ENCODE measurements at places on chromosomes 11 and 22. TPM values are rescaled to one million over a fixed set of nuclear protein-coding genes. Genes with fewer than 3 reads are reported as not detected.

The MRPL17 gene
- 69.2 TPM for total RNA-seq

The RIC3 gene
- total RNA-seq, result 9.4 TPM

The MPZL2 gene
- 11.7 TPM for total RNA-seq

The CBY1 gene
- 11.6 TPM for total RNA-seq

The ZP1 gene
- total RNA-seq, result 0.34 TPM

The MMP13 gene
- not detected for total RNA-seq

DNA sequence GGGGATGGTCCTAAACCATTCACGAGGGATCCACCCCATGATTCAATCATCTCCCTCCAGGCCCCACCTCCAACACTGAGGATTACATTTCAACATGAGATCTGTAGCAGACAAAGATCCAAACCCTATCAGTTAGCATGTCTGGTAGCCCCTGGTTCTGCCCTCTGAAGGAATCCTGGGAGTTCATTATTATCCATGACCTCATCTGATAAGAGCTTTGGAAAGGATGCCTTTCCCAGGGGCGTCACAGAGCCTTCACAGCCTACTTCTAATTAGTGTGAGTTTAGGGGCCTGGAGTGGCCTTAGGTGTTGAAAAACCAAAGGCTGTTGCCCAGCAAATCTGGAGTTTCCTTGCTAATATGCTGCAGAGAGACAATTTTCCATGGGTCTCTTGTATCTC, 8.6 kb upstream of the EIF3M start:
- no peak for DNase-seq

DNA sequence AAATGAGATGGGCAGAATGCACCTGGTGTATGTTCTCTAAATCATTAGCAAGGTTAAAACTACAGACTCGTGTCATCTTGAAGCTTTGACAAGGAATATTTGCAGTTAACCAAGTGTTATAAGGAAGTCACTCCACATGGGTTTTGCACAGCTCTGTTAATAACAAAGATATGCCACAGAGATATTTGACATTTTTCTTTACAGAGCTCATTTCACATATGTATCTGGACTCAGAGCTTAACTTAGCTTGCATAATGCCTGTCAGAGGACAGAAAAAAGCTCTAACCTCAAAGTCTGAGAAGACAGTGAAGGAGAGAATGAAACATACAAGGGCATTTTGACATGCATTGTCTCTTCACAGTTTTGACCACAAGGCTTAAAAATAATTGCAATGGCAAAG, 105.5 kb downstream of the C11orf87 start:
- DNase-seq, result no peak

DNA sequence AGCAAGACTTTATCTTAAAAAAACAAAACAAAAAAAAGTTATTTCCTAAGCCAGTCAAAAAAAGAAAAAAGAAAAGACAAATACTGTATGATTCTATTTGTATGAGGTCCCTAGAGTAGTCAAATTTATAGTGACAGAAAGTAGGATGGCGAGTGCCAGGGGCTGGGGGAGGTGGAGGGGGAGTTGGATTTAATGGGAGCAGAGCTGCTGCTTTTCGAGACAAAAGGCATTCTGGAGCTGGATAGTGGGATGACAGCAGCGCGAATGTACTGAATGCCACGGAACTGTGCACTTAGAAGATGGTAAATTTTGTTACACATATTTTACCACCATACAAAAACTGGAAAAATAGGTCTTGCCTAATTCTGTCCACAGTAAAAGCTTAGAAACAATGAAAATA, 17.8 kb upstream of the SYT8 start:
- no peak for DNase-seq

DNA sequence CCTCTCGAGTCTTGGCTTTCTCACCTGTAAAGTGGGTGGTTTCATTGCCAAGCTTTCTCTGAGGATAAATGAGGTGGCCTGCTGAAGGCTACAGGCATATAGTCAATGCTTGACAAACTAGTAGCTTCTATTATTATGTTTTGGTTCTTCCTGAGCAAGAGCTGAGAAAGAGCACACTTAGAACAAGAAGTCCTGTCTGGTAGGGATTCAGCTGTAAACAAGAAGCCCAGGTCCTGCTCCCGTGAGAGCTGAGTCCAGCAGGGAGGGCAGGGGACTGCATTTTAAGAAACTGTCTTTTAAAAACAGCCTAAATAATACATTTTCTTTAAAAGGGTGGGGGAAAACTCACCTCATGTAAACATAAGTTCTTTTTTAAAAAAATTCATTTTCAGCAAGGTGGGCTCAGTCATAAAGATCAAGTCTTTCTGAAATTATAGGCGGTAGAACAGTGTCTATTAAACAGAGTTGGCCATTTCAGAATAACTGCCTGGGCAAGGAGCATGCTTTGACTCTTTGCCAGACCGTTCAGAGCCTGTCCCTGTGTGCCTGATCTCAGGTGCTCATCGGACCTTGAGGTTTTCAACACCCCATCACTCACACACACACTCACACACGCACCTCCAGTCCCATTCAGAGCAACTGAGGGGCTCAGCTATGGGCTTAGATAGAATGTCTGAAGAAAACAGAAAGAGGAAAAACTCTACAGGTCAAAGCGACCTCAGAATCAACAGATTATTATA, 29.2 kb upstream of the MYO18B start:
- no peak for DNase-seq

DNA sequence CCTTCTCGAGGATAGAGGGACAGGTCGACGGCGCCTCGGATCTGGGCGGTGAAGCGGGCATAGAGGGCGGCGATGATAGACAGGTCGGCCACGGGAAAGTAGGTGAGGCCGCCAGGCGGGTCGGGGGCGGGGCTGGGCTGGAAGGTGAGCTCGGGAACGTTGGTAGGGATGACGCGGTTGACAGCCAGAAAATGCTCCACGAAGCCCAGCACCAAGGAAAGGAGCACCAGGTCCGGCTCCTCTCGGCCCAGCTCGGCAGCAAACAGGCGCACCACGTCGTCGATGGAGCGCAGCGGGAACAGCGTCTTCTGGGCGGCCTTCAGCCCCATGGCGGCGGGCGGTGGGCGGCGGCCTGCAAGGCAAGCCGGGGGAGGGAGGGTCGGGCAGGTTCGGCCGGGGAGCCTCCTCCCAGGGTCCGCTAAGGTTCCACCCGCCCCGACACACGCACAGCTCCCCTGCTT, 540 bp downstream of the MEN1 start:
- DNase-seq, result peak; percentile 28

- peak; percentile 29 for DNase-seq
Measured at GRCh38 chr22:40487663-40488249, 117.4 kb downstream of the SGSM3 start.

- DNase-seq, result no peak
Measured at GRCh38 chr11:134659882-134660281, 247.8 kb upstream of the B3GAT1 start.

DNA sequence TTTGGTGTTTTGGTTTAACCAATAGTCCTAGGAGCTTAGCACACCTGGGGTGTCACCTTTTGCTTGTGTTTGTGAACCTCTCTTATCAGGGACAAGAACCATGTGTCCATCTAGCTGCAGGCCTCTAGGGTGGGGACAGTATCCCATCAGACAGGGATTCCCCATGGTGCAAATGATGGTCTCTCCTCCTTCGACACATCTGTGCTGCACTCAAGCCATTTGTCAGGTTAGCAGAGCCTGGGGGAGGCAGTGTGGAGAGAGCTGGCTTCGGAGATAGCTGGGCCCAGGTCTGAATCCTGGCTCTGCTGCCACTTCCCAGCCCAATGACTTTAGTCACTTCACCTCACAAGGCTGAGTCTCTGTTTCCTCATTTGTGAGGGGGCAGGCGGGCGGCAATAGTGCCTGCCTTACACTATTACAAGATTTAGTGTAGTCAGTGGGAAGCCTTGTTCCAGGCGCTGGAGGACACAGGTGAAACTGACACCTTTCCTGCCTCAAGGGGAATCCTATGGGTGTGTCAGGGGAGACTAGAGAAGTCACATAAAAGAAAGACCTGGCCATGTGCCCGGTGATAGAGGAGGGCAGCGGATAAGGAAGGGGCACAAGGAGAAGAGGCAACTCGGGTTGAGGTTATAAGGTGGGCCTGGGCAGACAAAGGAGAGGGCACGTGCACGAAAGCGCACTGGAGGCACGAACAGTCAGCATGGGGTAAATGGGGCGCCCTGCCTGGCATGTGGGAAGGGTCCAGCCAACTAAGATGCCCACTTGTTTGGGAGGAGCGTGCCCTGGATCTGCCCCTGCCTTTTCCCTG, 12.6 kb downstream of the KLHL35 start:
- DNase-seq, result no peak

DNA sequence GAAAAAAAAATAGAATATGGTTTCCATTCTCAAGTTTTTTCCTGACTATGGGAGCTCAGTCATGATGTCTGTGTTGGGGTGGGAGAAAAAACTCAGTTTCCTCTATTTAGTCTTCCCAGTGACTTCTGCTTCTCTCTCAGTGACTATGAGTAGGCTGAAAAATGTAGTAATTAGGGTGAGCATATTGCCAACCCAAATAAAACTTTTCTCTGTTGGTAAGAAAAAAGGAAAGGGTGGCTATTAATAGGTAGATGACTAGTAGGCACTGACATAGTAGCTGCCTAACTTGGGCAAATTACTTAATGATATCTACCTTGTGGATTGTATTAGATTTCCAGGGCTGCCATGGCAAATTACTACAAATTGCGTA, 34.2 kb upstream of the BIRC3 start:
- no peak for DNase-seq

- DNase-seq, result no peak
Measured at GRCh38 chr22:20664594-20664959, 109.3 kb upstream of the SERPIND1 start.

- no peak for DNase-seq
Measured at GRCh38 chr11:75505916-75506692, 19.6 kb downstream of the GDPD5 start.

GRCh38 chr11:18727479-18728236, 1.7 kb upstream of the IGSF22 start:
- DNase-seq, result peak; percentile 56

GRCh38 chr11:13114566-13115379, 105.7 kb downstream of the RASSF10 start:
- DNase-seq, result no peak

DNA sequence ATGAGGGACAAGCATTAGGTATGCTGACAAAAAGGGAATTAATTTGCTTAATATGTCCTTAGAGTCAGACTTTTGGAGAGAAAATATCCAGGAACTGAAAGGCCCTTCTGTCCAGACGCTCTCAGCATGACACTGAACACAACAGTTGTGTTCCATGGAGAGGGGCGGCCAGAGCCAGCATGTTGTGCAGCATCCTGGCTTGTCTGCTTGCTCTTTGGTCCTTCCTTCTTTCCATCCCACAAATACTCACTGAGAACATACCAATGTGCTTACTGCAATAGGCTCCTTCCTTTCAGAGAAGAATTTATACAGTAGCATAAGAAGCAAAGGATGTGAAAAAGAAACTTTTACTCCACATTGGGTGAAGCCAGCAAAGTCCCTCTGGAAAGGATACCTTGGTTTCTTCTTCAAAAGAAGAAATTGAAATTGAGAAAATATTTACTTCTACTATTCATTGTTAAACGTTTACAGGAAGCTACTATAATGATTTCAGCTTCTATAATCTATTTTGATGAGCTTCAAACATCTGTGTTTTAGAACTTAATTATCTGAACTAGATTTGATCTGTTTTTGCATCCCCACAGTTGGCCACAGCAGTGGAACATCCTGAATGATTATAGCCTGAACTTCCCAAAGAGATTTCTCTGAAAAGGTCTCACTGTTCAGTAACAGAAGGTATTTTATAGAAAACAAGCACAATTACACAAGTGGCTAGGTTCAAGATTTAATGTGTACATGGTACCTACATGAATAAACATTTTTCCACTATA, 304.1 kb upstream of the PITPNB start:
- DNase-seq, result no peak

DNA sequence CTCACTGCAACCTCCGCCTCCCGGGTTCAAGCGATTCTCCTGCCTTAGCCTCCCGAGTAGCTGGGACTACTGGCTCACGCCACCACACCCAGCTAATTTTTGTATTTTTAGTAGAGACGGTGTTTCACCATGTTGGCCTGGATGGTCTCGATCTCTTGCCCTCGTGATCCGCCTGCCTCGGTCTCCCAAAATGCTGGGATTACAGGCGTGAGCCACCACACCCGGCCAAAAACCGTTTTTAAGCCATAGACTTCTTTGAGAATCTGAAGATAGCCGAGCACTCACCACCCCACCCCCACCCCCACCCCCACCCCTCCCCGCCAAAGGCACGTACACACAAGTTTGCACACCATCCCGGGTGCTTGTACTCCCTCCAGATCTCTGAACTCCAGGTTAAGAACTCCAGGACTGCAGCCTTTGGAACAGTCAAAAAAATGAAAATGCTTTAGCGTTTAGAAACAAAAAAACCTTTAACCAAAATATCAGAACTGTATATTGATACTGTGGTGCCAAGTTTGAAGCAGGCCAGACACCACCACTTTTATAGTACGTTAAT, 1.5 kb downstream of the CRKL start:
- no peak for DNase-seq

DNA sequence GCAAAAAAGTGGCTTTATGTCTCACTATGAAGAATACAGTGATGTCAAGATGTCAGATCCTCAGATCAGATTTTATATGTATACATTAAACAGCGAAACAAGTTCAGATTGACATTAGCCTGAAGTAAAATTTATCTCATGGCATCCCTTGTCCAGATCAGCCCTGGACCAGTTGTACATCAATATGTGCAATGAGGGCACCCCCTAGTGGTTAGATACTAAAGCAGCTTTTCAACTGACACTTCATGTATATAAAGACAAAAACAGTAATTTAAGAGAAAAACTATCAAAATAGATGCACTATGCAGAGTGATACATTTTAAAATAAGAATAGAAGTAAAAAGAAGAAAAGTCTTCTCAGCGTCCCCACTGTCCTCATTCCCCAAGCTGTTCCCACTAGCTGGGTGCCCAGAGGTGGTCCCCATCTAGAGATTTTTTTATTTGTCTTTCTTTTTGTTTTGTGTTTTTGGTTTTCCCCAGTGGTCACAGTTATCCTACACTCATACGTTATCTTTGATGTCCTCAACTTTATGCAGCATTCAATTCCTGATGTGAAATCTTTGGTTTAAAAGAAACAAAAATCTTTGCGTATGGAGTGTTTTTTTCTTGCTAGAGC, 2193.4 kb upstream of the RAG2 start:
- DNase-seq, result peak; percentile 25

GRCh38 chr11:122439866-122440810, 215.4 kb upstream of the UBASH3B start:
- no peak for DNase-seq

- no peak for DNase-seq
Measured at GRCh38 chr22:47627556-47628253, 865.3 kb downstream of the TBC1D22A start.

GRCh38 chr11:34174412-34175041, 69.1 kb downstream of the NAT10 start:
- peak; percentile 88 for DNase-seq

DNA sequence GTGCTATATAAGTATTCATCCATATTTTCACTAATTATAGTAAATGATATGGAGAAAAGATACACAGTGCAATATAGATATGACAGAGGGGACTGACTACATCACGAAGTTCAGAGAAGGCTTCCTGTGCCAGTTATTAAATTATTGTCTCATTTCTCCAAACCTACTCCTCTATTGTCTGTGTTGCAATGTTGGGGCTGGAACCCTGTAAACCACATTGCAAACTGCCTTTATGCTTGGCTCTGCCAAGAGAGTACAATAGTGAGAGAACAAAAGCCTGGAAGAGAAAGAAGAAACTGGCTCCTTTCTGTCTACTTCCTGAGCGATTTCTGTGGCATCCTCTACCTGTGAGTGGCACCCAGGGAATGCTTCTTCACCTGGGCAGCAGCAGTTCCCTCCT, 46.4 kb downstream of the ME3 start:
- DNase-seq, result no peak

Measured in activated CD8-positive, alpha-beta T cell treated with anti-CD3 and anti-CD28 coated beads, Interleukin-2, amount 10 ng/mL, durations not matched to agents 7 days and 5 days (primary cell).